ENCODE measurements at places on chromosomes 1 and 21.

- DNase-seq = no peak
Observed at GRCh38 chr1:218454700-218455282, 109.7 kb downstream of the TGFB2 start.

DNA sequence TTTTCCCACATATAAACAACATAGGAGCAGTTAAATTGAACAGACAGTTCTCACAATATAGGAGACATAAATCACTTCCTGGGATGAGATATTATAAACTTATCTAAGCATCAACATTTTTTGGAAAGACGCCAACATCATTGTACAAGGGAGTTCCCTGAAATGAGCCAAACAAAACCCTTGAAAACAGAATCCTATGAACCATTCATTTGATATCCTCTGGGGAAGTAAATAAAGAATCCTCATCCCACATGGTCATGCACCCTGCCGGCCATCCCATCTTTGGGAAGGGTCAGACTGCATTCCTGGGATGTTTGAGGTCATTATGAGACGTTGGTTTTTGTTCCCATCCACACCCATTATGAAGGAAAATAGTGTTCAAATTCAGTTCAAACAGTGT lies 111.8 kb upstream of the USP25 start:
- DNase-seq = no peak

DNA sequence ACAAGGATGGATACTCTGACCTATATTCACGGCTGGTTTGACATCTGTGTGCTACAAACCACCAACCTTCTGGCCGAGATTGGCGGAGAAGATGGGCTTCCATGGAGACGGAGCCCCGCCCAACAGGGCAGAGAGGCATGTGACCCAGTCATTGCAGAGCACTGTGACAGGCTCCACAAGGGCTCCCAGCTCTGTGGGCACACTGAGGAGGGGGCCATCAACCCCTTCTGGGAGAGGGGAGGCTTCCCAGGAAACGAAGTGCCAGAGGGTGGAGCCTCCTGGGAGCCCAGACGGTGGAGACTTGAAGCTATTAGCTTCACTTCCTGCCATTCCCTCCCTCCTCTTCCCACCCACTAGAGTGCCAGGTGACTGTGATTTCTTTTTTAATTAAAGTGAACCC lies 71.6 kb upstream of the IFFO2 start:
- DNase-seq = no peak

GRCh38 chr1:63877021-63877767 lies 103.4 kb downstream of the ROR1 start:
- no peak for DNase-seq

GRCh38 chr1:58157256-58157655 lies 389.3 kb downstream of the OMA1 start:
- DNase-seq = no peak

GRCh38 chr1:160682983-160683865 lies 28.4 kb downstream of the CD48 start:
- no peak for DNase-seq

DNA sequence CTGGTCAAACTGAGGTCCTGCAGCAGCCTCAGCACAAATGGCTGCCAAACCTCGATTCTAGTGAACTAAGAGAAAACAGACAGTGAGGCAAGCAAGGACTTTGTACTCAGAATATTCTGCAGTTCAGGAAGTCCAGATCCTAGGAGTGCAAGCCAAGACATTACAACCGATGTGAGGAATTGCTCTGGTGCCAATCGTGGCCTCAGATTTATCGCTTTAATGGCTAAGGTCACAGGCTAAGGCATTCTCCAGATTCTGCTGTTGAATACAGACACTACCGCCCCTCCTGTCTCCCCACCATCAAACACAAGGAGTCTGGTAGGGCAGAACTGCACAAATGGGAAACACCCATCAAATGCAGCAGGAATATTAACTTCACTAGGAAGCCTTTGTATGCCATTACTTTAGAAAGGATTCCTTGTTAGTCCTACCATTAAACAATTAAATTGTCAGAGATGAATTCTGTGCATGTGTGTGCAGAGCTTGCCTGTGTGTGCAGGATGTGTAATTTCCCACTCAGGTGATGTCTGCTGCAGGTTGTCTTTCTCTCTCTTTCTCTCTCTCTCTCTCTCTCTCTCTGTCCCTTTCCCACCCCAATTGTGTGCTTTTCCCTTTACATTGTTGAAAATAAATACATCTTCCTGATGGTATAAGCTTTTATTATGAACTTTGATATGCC lies 9.2 kb upstream of the SERTAD4 start:
- no peak for DNase-seq

GRCh38 chr1:171218661-171219060 lies 29.6 kb upstream of the FMO1 start:
- no peak for DNase-seq

DNA sequence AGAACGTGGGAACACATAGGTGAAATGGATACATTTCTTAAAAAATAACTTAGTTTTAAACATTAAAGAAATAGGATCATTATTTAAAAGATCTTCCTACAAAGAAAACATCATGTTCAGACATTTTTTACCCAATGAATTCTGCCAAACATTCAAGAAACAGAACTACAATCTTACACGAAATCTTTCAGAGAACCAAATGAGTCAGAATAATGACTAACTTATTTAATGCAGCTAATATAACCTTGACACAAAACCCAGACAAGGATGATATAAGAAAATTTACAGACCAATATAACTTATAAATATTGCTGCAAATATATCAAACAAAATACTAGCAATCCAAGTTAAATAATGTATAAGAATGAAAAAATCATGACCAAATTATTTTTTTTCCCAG lies 220.1 kb upstream of the KCNK2 start:
- DNase-seq = no peak

All from stimulated activated CD4-positive, alpha-beta T cell treated with anti-CD3 and anti-CD28 coated beads, Interleukin-1b, Interleukin-23, amount 100 ng/mL, for 1 hour (primary cell).